Activated CD4-positive, alpha-beta T cell treated with anti-CD3 and anti-CD28 coated beads, Interleukin-2, Interleukin-6, amounts not matched to agents 100 ng/mL and 50 ng/mL, durations not matched to agents 16 hours and 8 hours (primary cell): ENCODE measurements at places on chromosomes 7 and 10.

- no peak for DNase-seq
Observed at GRCh38 chr7:851204-851603, 18.9 kb downstream of the SUN1 start.

GRCh38 chr10:128971374-128972035 is 495.5 kb upstream of the MGMT start:
- no peak for DNase-seq

- DNase-seq: no peak
Observed at GRCh38 chr7:6175645-6176044, 96.8 kb downstream of the CYTH3 start.

- DNase-seq: no peak
Observed at GRCh38 chr7:151869455-151869854, 7.5 kb downstream of the PRKAG2 start.

DNA sequence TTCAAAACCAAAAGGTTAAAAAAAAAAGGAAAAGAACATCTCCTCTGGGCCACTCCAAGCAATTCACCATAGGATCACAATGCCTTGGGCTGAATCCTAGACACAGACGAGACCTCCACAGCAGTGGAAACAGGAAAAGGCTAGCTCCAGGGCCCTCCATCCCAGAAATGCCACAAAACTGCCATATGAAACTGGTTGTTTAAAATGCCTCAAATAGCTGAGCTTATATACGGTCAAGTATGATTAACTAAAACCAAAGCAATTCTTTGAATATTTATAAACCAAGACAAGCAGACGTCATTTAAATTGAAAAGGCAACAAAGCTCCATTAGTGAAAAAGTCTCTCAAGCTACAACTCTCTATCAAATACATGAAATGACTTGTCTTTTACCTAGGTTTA is 63.1 kb downstream of the DOCK4 start:
- no peak for DNase-seq

DNA sequence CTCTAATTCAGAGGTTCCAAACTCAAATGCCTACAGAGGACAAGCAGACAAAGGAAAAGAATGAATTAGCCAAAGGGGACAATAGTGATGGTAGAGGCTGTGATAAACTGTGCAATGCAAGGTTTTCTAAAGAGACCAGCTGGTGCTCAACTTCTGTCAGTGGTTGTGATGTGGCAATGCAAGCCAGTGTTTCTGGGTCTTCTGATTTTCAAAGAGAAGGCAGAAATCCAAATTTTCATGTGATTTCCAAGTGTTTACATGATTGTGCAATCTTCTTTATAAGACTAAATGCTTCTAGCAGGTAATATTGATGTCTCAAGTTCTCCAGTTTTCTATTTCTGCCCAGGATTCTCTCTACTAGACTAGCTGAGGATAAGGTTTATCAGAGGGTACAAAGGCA is 135.9 kb downstream of the PCDH15 start:
- no peak for DNase-seq

DNA sequence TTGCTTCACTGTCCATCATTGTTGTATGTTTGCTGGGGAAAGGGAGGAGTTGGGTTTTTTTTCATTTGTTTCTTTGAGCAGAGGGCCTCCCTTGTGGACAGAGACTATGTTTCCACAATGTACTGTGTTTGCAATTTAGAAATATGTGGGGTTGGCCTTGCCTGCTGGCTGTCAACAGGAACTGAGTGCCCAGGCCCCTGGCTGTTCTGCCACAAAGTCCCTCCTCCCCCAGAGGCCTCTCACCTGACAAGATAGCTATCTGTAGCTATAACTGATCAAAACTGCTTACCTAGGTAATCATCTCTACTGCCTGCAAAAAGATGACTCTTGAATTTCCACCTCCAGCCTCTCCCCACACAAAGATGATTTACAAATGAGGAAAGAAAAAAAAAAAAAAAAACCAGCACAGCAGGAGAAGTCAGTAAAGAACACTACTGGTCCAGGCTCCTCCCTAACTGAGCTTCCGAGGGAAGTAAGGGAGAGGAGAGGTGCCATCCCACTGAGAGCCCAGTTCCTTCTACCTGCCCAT is 121.8 kb downstream of the SGMS1 start:
- DNase-seq: peak; percentile 70

DNA sequence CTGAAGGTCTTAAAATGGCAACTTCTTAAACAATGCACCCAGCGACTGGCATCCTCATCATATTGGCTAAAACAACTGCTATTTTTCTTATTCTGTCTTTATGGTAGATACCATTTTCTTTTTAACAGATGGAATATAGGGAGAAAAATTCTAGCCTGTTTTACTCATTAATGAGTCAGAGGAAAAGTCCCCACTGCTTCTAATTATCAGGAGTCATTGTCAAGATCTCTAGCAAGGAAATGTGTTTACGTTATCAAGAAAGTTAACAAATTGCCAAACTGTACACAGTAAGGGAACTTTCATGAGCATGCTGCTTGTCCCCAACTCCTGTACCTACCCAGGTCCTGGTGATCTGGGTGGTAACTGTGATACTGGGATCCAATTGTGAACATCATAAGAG is 117.7 kb upstream of the KIAA1217 start:
- DNase-seq: no peak

- DNase-seq: no peak
Observed at GRCh38 chr7:73683788-73684693, 644 bp downstream of the BUD23 start.

DNA sequence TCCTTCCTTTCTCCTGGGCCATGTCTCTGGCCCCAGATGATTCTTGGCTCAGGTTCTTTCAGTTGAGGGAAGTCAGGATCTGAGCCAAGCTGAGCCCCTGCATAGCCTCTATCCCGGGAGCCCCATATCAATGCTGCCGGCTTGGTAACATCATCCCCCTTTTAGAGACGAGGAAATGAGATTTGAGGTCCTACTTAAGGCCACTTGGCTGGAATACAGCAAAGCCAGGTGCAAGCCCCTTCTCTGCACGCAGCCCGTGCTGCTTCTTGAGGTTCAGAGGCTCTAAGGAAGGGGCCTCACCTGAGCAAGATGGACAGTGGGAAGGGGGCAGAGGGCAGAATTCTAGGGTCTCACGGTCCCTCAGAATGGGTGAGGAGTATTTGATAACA is 2.4 kb upstream of the IRF5 start:
- DNase-seq: no peak

DNA sequence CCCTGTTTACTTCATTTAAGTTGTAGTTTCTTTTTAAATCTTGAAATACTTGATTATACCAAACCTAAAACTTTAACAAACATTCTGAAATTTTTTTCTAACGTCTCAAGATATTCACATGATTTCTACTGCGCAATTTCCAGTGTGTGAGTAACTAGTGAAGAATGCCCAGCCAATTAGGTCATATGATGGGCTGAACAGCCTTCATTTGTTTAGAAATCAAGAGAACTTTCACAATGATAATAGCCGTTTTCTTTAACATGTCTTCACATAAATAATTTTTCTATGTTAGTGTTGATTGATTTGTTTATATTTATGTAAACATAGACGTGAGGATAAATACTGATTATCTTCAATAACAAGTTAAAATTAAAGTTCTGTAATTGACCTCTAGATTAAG is 21.8 kb downstream of the STAM start:
- DNase-seq: no peak

DNA sequence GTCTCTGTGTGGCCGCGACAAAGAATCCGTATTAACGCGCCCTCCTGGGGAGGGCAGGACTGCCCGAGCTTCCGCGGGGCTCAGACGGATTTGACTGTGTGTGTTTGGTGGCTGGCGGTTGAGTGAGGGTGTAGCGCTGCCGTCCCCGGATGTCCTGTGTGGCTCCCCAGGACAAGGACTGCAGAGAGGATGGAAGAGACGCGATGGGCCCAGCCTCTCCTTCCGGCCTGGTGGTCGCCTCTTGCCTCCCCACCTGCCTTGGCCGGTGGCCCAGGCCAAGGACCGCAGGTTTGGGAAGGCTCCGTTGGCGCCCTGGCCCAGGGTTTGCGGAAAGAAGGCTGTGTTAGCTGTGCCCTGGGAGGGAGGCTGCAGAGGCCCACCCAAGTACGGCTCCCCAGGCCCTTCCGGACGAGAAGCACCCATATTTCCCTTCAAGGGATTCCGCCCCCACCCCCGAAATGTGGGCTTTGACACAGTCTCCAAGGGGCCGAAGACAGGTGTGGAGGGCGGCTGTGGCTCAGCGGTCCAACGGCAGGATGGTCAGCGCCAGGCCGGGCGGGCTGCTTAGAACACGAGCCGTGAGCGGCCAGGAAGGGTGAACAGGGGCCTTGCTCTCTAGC is 2.3 kb downstream of the UNCX start:
- DNase-seq: peak; percentile 29

GRCh38 chr10:92655426-92655825 is 34.3 kb upstream of the HHEX start:
- DNase-seq: no peak

- no peak for DNase-seq
Observed at GRCh38 chr7:35316549-35316948, 62.6 kb upstream of the TBX20 start.
